Left cardiac atrium (tissue), 4 donors: ENCODE measurements at places on chromosomes 7 and 10. TPM values are rescaled to one million over a fixed set of nuclear protein-coding genes. Genes with fewer than 3 reads are reported as not detected.

GRCh38 chr10:108966411-108966810, 956.9 kb downstream of the XPNPEP1 start:
- DNase-seq: no peak

GRCh38 chr7:151073990-151074389, 6.6 kb downstream of the FASTK start:
- no peak for DNase-seq

DNA sequence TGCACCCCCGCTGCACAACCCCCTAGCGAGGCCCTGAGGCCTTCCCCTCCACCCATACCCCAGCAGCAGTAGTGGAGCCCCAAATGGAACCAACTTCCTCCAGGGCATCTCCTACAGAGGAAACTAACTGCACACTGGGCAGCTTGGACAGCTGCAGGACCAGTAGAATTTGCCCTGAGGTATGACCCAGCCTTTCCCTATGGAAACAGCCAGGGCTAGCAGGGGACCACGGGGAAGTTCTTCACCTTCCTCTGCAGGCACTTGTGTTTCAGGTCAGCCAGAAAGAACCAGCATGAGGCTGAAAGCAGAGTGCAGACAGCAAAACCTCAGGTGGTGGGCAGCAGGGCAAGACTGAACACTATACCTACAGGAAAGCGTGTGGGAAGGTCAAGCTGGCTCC, 5.7 kb upstream of the EEPD1 start:
- DNase-seq: no peak

GRCh38 chr7:38070718-38071117, 107.3 kb upstream of the STARD3NL start:
- no peak for DNase-seq

- DNase-seq: no peak
Observed at GRCh38 chr10:119421891-119422681, 120.4 kb downstream of the RGS10 start.

- DNase-seq: peak; percentile 64
Observed at GRCh38 chr10:103855424-103855823, at the start of gene SH3PXD2A. SH3PXD2A (minus strand) TSS chr10:103855576; CDS start chr10:103855266, 310 bp downstream.

GRCh38 chr7:139737221-139738100, 40.3 kb downstream of the HIPK2 start:
- DNase-seq: peak; percentile 41

DNA sequence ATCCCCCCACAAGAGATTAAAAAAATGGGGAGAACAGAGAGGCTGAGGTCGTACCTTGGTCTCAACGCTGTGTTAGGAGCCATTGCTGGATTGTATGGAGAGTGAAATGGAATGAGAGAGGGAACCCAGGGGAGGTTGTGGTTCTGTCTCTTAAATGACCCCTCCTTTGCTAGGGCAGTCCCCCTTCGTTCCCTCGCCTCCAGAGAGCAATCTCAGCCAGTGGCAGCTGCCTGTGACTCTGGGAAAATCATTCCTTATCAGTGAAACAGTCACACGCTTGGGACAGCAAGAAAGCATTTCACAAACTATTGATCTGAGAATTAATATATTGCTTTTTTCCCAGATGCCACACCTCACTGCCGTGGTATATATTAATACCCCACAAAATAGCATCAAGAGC, 12.0 kb upstream of the CARD11 start:
- no peak for DNase-seq

GRCh38 chr7:94700926-94701554, 45.1 kb upstream of the SGCE start:
- DNase-seq: no peak

DNA sequence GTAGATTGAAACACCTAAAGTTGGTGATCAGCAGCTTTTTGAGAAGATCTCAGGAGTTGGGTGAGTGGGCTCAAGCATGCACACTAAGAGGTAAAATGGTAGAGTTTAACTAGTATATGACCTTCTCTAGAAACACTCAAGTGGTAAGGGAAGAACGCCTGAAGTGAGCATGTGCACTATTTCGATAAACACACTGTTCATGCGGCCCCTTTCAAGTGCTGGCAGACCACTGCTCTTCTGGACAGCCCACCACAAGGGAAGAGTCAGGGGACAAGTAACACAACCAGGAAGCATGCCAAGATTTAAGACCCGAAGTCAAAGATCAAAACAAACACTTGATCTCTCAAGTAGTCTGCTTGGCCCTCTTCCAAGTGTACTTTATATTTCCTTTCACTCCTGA, 519.5 kb upstream of the ZWINT start:
- no peak for DNase-seq

The LIPM gene
- 0.18 TPM for total RNA-seq

The LBX1 gene
- not detected for total RNA-seq

- DNase-seq: no peak
Observed at GRCh38 chr10:84423719-84424118, 95.3 kb downstream of the CCSER2 start.

- DNase-seq: no peak
Observed at GRCh38 chr10:73959484-73960243, 38.3 kb upstream of the VCL start.

- DNase-seq: no peak
Observed at GRCh38 chr10:11424456-11425295, 186.8 kb downstream of the USP6NL start.

DNA sequence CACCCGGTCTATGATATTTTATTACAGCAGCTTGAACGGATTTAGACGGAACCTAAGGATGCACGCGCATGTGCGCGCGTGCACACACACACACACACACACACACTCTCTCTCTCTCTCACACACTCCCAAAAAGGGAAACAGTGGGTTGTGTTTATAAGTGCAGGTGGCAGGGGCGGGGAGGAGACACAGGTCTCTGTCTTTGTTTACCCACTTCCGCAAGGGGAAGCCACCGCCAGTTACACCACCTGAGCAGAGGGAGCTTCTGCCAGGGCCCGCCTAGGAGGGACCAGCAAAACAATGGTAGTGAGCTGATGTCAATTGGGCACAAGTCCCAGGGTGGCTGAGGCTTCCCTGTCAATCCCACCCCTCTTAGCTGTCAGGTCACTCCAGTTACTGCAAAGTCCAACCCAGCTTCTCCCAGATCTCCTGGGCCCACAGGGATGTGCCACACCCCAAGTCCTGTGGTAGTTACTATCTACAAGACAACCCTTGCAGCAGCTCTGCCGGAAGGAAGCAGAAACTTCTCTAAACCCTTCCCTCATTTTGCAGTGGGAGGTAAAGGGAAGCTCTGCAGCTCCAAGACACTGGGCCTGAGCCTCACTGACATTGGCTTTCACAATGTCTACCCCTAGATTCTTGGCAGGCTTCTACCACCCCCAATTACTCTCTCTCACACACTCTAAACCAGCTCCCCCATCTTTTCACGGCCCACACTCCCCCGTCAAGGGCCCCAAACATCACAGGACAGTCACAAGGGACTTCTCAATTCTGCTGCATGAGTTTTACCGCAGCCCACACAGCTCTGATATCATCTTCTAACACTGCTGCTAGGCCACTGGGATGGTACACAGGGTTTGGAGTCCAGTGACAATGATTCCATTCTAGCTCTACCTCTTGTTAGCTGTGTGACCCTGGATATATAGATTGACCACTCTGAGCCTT, 17.6 kb downstream of the ANXA11 start:
- DNase-seq: peak; percentile 37

DNA sequence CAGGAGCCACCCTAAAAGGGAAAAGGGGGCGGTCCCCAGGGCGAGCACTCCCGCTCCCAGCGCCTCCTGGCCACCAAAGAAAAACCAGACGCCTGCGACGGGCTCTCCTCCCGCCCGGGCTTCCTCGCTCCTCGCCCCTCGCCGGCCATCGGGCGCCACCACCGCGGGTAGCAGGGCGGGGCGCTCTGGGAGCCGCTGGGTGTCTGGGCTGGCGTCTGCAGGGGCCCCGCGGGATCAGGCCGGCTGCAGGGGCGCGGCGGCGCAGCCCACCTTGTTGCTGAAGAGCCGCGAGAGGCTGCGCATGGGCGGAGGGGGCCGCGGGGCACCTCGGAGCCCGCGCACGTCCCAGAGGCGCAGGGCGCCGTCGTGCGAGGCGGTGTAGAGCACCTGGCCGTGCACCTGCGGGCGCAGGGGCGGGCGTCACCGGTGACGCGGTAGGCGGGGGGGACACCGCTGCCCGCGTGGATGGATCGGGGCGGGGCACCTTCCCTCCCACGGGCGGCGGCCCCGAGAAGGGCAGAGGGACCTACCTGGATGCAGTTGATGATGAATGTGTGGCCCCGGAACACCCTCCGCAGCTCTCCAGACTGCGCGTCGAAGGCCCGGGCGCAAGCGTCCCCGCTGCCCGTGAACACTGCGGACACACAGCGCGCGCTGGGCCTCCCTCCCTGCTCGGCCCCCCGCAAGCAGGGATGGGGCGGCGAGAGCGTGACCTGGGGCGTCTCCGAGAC, 28.3 kb downstream of the WDR86 start:
- DNase-seq: no peak

GRCh38 chr10:113027574-113028455, 77.8 kb downstream of the TCF7L2 start:
- DNase-seq: no peak

DNA sequence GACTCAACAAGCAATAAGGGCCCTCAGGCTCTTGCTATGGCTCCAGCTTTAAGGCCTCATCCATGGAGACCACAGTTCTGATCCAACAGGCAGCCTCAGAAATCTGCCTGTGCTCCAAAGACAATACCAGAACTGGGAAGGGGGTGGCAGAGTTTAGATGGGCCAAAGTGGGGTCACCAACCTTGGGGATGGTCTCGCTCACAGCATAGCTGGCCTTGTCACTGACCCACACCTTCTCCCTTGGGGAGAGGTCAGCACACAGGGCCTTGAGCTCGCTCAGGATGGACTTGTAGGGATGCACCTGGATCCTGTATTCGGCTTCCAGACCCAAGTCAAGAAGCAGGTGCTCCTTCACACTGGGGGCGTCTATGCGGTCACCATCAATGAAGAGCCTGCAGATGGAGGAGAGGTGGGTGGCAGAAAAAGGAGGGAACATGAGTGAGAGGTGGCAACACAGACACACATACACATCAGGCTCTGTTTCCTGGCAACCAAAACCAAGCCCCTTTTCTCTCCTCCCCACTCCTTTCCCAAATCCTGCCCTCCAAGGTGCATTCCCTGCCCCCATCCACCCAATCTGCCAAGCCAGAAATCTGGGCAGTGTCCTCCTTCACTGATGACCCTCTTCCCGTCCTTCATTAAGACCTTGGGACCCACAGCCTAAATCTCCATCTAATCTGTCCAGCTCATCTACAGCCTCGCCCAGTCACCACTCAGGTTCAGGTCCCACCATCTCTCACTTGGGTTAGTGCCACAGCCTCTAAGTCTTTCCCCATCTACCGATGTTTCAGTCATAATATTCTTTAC, 40.9 kb downstream of the XPNPEP1 start:
- DNase-seq: no peak

DNA sequence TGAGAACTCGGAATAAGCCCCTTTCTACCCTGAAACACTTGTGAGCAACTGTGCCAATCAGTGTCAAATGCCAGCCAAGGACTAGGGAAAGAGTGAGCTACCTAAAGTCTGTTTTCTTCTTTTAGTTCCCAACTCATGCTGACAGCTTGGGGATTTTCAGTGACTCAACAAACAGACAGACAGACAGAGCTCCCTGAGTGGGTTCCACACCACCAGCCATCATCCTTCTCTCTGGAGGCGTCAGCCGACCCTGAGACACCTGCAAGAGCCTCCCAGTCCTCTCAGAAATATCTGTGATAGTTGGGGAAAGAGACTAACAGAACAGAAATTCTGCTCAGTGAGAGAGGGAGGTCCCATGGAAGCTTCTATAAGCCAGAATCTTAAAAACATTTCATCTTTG, 49.5 kb downstream of the GATA3 start:
- no peak for DNase-seq

- no peak for DNase-seq
Observed at GRCh38 chr10:76149182-76149581, 717.8 kb downstream of the LRMDA start.

The TCERG1L gene
- total RNA-seq: not detected

The CYP2C8 gene
- 0.35 TPM for total RNA-seq

- no peak for DNase-seq
Observed at GRCh38 chr7:104653825-104654401, 325.5 kb downstream of the LHFPL3 start.

- DNase-seq: no peak
Observed at GRCh38 chr10:34768972-34769330, 46.1 kb downstream of the PARD3 start.

GRCh38 chr10:131429942-131430341, 118.4 kb upstream of the TCERG1L start:
- no peak for DNase-seq

GRCh38 chr7:4683043-4683883, 1.2 kb downstream of the FOXK1 start:
- peak; percentile 45 for DNase-seq

GRCh38 chr7:112140600-112140999, 65.6 kb downstream of the DOCK4 start:
- no peak for DNase-seq

GRCh38 chr10:32379950-32380551, 33.1 kb upstream of the EPC1 start:
- no peak for DNase-seq

The ASB10 gene
- 12.8 TPM for total RNA-seq

- no peak for DNase-seq
Observed at GRCh38 chr10:5442990-5443370, 30.6 kb downstream of the NET1 start.

The PDE6C gene
- total RNA-seq: not detected

DNA sequence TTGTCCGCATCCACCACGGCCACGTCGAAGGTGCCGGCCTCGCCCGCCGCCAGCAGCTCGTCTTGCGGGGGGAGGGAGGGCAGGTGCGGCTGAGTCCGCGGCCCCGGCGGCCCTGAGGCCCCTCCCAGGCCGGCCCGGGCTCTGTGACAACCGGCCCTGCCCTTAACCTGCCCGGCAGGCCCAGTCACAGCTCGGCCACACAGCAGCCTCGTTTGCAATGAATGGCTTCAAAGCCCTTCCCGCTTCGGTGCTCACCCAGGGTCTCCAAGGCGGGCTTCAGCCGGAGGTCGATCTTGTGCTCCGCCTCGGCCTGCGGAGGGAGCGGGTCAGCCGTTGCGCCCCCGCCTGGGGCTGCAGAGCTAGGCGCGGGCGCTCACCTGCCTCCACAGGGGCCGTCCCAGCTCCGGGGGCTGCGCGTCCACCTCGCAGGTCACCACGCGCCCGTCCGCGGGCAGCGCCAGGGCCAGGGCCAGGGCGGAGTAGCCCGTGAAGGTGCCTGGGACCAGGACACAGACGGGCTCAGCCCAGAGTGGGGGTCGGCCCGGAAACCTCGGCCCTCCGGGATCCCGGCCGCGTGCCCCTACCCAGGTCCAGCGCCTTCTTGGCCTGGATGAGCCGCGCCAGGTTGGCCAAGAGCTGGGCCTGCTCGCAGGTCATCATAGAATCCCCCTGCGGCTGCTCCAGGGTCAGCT, 928 bp downstream of the COMTD1 start:
- DNase-seq: peak; percentile 37

- DNase-seq: no peak
Observed at GRCh38 chr7:45622058-45622457, 47.9 kb downstream of the ADCY1 start.

The OR2A1 gene
- total RNA-seq: not detected
